Lung (tissue), 17 donors: ENCODE measurements at places on chromosomes 2 and 18. TPM values are rescaled to one million over a fixed set of nuclear protein-coding genes. Genes with fewer than 3 reads are reported as not detected.

DNA sequence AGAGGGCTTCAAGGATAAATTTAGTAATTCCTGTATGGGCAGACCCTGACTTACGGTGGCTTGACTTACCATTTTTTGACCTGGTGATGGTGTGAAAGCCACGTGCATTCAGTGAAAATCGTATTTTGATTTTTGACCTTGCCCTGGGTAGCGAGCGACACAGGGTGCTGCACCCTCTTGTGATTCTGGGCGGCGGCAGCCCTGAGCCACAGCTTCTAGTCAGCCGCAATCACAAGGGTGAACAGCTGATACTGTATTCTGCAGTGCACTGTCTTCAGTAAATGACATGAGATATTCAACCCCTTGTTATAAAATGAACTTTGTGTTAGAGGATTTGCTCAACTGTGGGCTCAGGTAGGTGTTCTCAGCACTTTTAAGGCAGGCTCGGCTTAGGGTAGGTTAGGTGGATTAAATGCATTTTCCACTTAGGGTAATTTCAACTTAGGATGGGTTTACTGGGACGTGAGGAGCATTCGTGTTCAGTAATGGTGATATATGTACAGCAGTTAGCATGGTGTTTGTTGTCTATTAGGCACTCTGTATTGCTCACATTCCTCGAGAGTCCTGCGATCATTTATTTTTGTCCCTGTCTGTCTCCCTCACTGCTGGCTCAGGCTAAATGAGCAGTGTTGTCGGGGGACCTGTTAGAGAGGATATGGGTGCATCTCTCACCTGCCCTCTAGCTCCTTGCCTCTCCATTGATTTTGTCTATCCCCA is 109.9 kb downstream of the CEP192 start:
- H3K36me3 ChIP-seq = peaks cover 59% of the 10 kb centered on the region
- H3K27me3 ChIP-seq = no peaks in the 10 kb centered on the region
- no peak for DNase-seq
- H3K4me1 ChIP-seq = no peaks in the 10 kb centered on the region
- H3K4me3 ChIP-seq = no peak overlapping the region

DNA sequence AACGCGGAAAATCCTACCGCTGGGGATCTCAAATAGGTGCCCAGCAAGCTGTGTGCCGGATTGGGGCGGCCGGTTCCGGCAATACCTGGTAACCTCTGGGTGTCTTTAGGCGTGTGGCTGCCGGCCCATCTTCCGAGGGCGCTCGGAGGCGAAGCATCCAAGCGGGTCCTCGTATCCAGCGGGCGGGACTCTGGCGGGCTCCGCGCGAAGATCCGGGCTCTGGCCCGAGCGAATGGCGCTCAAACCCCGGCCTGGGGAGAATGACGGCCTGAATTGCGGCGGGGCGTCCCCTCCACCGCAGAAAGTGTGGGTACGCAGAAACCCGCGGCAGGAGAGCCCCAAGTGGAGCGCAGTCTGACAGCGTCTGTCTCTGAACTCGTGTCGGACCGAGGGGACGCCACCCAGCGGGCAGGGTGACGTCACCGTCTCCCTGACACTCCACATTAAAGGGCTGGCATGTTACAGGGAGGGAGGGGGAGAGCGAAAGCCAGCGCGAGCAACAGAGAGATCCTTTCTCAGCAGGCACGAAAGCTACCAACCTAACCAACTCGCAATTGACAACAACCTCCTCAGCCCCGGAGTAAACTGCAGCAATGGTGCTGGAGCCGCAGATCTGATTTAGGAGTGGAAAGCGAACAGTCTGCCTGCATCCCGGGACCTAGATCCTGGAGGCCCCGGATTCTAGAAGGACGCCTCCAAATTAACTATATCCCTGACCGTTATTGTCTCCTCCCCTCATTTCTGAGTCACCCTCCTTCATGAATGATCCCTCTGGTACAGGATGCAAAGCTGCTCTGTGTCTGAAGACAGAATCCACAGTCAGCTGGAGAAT is at the start of gene SKOR2:
Gene SKOR2, minus strand, starts transcription at position 372 of the 832 bp plus-strand sequence. CDS start 2,477 bp downstream, outside the sequence.
- no peaks in the 10 kb centered on the region for H3K4me1 ChIP-seq
- no peaks in the 10 kb centered on the region for H3K36me3 ChIP-seq
- no peak within 1 kb of the TSS for H3K4me3 ChIP-seq
- H3K27me3 ChIP-seq = peaks cover 79% of the 10 kb centered on the region
- no peak for DNase-seq
- H3K27ac ChIP-seq = no peak within 1 kb of the TSS

DNA sequence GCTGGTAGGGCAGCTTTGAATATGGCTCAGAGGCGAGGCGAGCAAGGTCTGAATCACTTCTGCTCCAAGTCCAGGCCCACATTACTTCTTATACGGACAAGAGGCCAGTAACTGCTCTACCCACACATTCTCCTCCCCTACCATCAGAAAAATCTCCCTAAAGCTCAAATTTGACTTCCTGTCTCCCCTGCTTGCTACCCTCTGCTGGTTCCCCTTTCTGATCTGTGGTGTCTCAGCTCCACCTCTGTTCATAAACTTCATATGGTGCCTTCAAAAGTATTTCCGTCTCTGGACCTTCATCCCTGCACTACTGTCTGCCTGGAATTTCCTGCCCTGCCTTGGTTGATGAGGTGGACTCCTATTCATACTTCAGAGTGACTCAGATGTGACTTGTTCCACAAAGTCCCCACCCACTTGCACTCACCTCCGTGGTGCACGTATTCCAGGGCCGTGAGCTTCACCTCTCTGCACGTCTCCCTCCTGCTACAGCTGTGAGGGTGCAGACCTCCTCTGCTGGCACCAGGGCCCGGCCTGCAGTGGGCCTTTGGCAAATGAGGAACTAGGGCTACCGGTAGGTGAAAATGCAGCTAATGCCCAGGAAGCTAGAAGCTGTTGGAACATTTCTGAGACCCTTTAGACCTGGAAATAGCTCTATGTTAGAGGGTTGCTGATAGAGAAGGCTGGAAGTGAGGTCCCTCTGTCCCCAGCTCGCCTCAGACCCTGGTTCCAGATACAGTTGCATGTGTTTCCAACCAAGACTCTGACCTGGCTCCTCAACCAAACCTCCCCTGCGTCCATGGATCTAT is 24.6 kb upstream of the KCMF1 start:
- no peak overlapping the region for H3K4me3 ChIP-seq
- no peaks in the 10 kb centered on the region for H3K27me3 ChIP-seq
- no peaks in the 10 kb centered on the region for H3K4me1 ChIP-seq
- no peak overlapping the region for H3K27ac ChIP-seq
- no peak for DNase-seq
- no peaks in the 10 kb centered on the region for H3K36me3 ChIP-seq

GRCh38 chr2:178287652-178288344 is 93.5 kb downstream of the OSBPL6 start:
- no peaks in the 10 kb centered on the region for H3K27me3 ChIP-seq
- no peaks in the 10 kb centered on the region for H3K4me1 ChIP-seq
- no peaks in the 10 kb centered on the region for H3K36me3 ChIP-seq
- H3K4me3 ChIP-seq = no peak overlapping the region
- no peak overlapping the region for H3K27ac ChIP-seq

DNA sequence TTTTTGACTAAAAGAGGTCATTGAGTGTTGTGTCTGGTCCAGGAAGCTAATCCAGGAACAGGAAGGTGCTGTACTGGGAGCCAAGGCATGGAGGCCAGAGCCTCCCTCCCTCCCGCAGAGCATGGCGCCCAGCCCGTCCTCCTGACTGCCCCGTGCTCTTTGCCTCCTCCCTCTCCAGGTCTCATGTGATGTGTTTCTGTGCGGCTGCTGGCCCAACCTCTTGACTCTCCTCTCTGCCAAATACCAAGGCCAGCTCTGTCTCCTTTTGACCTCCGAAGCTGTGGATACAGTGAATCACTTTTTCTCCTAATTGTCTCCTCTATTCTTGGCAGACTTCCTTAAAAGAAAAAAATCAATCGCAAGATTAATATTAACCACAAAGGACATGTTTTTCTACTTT is 284.1 kb downstream of the PHLPP1 start:
- H3K4me3 ChIP-seq = no peak overlapping the region
- H3K27ac ChIP-seq = no peak overlapping the region
- DNase-seq = no peak
- H3K27me3 ChIP-seq = no peaks in the 10 kb centered on the region
- H3K4me1 ChIP-seq = peaks cover 2% of the 10 kb centered on the region

DNA sequence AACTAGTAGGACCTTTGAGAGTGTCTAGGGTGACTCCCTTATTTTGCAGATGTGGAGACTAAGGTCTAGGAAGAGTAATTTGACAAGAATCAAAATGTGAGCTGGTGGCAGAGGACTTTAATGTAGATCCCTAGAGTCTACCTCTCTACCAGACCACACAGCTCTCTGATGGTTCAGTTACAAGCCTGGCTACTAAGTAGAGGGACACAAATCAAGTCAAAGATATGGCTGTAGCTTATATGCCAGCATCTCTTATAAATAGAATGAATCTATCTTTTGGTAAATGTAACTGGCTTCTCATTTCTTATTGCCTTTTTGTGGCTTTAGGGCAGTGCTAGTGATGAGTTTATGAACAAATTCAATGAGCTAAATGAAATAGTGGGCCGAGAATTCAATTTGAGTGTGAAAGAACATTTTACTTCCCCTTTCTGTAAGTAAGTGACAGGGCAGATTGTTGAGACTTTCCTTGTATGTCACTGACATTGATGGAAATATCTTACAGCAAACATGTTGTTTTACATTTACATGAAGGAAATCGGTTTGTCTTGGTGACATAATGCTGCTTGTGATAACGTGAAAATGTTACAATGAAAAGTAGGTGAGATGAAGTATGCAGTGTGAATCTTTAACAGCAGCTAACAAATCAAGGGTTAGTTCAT is 28.3 kb downstream of the CSRNP3 start:
- DNase-seq = no peak
- no peak overlapping the region for H3K27ac ChIP-seq

DNA sequence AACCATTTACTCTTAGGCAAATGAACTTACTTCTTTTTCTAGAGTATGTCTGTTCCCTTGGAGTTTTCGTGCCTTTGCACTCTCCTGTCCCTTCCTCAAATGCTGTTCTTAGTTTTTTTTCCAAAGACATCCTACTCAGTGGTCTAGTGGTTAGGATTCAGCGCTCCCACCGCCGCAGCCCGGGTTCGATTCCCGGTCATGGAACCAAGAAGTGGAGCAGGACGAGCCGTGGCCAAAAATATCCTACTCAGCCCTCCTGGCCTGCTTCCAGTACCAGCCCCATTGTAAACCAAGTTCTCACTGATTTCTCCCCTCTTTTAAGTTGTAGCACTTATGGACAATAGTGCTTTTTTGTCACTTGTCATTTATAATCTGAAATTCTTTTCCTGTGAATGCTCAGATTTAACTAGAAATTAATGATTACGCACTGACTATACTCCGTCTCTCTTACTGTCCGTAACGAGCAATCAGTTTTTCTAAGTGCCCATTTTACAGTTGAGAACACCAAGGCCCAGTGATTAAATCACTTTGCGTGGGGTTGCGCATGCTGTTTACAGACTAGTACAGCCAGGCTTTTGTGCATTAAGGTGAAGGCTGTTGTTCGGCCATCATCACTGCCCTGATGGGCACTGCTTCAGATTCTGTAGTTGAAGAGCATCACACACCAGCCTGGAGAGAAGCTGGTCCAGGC is 17.9 kb downstream of the GREB1 start:
- no peaks in the 10 kb centered on the region for H3K36me3 ChIP-seq
- H3K4me3 ChIP-seq = no peak overlapping the region
- no peaks in the 10 kb centered on the region for H3K27me3 ChIP-seq
- DNase-seq = no peak
- no peak overlapping the region for H3K27ac ChIP-seq

DNA sequence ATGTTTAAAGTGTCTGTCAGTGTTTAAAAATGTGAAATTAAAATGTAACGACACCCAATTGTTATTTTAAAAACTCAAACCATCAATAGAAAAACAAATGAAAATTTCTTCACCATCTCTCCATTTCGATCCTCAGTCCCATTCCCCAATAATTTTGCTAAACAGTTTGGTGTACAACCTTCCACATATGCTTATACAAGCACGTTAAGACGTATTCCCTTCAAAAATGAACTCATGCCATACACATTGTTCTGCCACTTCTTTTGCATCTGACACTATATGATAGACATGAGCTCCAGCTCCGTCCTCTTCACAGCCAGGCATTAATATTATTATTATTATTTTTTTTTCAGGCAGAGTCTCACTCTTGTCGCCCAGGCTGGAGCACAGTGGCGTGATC is 14.1 kb upstream of the MYCN start:
- H3K36me3 ChIP-seq = no peaks in the 10 kb centered on the region
- no peak overlapping the region for H3K27ac ChIP-seq
- no peaks in the 10 kb centered on the region for H3K4me1 ChIP-seq
- no peak overlapping the region for H3K4me3 ChIP-seq
- no peak for DNase-seq
- H3K27me3 ChIP-seq = peaks cover 4% of the 10 kb centered on the region

DNA sequence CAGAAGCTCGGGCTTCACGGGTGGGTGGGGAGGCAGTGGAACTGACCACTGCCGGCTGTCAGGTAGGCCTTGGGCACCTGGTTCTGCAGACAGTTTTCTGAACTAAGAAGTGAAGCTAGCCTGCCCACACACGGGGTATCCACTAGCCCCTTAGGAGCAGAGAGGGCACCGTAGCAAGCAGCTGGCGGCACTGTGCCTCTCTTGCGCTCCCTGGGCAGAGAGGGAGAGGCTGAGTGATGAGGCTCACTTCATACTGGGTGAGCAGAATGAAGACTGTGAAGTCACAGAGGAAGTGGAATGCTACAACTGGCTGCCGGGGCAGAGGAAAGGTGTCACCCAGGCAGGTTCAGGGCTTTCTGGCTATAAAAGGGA is 753 bp downstream of the ITPRIPL1 start:
- no peak overlapping the region for H3K27ac ChIP-seq
- no peak overlapping the region for H3K4me3 ChIP-seq
- no peaks in the 10 kb centered on the region for H3K36me3 ChIP-seq
- H3K4me1 ChIP-seq = peaks cover 7% of the 10 kb centered on the region
- no peak for DNase-seq

- H3K4me1 ChIP-seq = peaks cover 23% of the 10 kb centered on the region
- H3K4me3 ChIP-seq = no peak overlapping the region
- peaks cover 7% of the 10 kb centered on the region for H3K36me3 ChIP-seq
- H3K27ac ChIP-seq = no peak overlapping the region
Measured at GRCh38 chr2:237725661-237726060, 72.9 kb upstream of the RBM44 start.

- no peak overlapping the region for H3K27ac ChIP-seq
- H3K27me3 ChIP-seq = no peaks in the 10 kb centered on the region
- H3K4me3 ChIP-seq = no peak overlapping the region
- H3K4me1 ChIP-seq = peaks cover 5% of the 10 kb centered on the region
- no peaks in the 10 kb centered on the region for H3K36me3 ChIP-seq
Measured at GRCh38 chr18:48310999-48311398, 98.2 kb downstream of the ZBTB7C start.

Gene YPEL5
- total RNA-seq = 154 TPM

Gene FLACC1
- total RNA-seq = 8.6 TPM

Gene SPRED2
- 36.4 TPM for total RNA-seq

Gene ZSWIM2
- not detected for total RNA-seq
